Prostate gland (tissue), 2 donors: ENCODE measurements at places on chromosomes 7 and 10. TPM values are rescaled to one million over a fixed set of nuclear protein-coding genes. Genes with fewer than 3 reads are reported as not detected.

Gene PLXNA4
- 2.8 TPM for total RNA-seq

Gene FKBP9
- 115 TPM for total RNA-seq

GRCh38 chr10:4807761-4808507, 18.1 kb upstream of the AKR1E2 start:
- H3K36me3 ChIP-seq: no peaks in the 10 kb centered on the region
- H3K27ac ChIP-seq: no peak overlapping the region
- H3K4me3 ChIP-seq: no peak overlapping the region
- DNase-seq: no peak
- no peaks in the 10 kb centered on the region for H3K27me3 ChIP-seq

DNA sequence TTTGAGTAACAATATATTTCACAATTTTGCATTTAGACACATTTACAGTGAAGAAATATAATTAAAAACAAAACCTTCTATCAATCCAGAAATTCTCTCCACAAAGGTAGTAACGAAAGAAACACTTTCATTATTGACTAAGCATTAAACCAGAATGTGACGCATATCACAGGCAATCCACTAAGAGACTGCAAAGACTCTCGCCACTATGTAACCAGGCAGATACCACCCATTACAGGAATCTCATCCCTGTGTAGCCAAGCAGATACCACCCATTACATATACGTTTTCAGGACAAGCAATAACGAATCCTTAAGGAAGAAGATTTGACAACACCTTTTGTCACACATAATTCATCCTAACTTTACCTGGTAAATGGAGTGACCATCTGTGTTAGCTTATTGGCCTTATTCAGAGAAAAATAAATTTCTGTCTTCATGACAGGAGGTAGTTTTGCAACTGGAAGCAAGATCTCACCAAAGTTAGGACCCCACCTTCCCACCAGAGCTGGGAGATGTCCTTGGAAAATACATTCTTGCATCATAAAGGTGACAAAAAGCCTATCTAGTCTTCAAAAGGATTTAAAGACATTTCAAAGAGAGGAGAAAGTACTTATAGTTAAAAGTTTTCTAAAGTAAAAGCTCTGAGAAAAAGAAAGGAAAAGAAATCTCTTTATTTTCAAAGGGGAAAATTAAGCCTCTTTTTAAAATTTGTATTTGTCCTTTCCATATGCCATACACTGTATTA, 30.8 kb downstream of the LRRC17 start:
- no peaks in the 10 kb centered on the region for H3K36me3 ChIP-seq
- H3K27me3 ChIP-seq: no peaks in the 10 kb centered on the region
- no peak overlapping the region for H3K4me3 ChIP-seq
- H3K4me1 ChIP-seq: no peaks in the 10 kb centered on the region
- no peak overlapping the region for H3K27ac ChIP-seq

- no peaks in the 10 kb centered on the region for H3K27me3 ChIP-seq
- DNase-seq: no peak
- no peaks in the 10 kb centered on the region for H3K4me1 ChIP-seq
- H3K4me3 ChIP-seq: no peak overlapping the region
Measured at GRCh38 chr7:35776686-35777085, 24.2 kb upstream of the SEPTIN7 start.

DNA sequence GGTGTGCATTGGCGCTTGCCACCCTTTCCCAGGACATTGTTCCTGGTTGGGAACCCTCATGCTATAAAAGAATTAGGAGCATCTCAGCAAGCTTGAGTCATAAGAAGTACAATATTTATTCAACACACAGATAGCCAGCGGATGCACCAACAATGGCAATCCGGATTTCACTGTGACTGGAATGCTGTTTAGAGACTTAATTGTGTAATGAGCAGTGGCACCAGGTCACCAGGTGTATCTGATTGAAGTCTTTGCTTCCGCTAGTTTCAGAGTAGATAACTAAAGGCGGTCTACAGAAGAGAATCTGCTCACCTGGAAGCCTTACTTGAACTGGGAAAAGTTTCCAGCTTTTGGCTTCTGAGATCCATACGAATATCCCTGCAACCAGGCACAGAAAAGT, 772.3 kb upstream of the GHITM start:
- H3K4me1 ChIP-seq: no peaks in the 10 kb centered on the region
- no peak overlapping the region for H3K4me3 ChIP-seq
- no peak overlapping the region for H3K27ac ChIP-seq
- no peak for DNase-seq

- DNase-seq: no peak
- H3K4me1 ChIP-seq: peaks cover 25% of the 10 kb centered on the region
- H3K36me3 ChIP-seq: no peaks in the 10 kb centered on the region
- H3K27ac ChIP-seq: peak overlapping the region; percentile 98
- H3K27me3 ChIP-seq: no peaks in the 10 kb centered on the region
Measured at GRCh38 chr7:73739387-73739767, 775 bp upstream of the ABHD11 start.

DNA sequence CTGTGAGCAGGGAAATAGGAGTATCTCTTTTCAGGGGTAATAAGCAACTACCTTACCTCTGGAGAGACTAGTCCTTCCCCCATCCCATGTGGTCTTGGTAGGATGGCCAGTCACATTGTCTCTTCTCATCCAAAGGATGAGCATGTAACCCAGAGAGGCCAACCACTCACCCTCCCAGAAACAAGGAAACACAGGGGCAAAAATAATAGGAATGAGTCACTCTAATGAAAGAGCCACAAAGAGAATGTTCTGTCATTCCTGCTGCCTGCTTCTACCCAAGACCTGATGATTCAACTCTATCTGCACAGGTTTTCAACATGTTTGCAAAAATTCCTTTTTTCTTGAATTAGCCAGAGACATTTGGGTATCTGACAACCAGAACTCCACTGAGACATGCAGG, 99.3 kb upstream of the NFE2L3 start:
- DNase-seq: no peak
- no peak overlapping the region for H3K4me3 ChIP-seq
- no peaks in the 10 kb centered on the region for H3K4me1 ChIP-seq

DNA sequence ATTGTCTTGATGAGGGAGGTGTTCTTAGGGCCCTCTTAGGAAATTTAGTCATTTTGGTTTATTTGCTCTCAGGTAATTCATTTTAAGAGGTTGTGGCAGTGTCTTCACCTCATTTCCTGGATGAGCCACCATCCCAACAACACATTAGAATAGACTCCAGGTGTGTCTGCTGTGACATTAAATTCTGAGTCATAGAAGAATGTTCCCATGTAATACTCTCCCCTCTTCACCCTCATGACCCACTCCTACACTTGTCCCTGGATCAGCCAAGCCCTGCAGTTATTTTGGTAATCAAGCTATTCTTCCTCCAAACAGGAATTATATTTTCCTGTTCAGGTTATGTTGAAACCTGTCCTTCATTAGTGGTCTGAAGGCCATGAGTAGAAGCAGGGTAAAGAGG, 944.1 kb downstream of the SORCS3 start:
- no peaks in the 10 kb centered on the region for H3K36me3 ChIP-seq
- no peaks in the 10 kb centered on the region for H3K4me1 ChIP-seq
- no peak overlapping the region for H3K4me3 ChIP-seq
- no peaks in the 10 kb centered on the region for H3K27me3 ChIP-seq
- no peak for DNase-seq

DNA sequence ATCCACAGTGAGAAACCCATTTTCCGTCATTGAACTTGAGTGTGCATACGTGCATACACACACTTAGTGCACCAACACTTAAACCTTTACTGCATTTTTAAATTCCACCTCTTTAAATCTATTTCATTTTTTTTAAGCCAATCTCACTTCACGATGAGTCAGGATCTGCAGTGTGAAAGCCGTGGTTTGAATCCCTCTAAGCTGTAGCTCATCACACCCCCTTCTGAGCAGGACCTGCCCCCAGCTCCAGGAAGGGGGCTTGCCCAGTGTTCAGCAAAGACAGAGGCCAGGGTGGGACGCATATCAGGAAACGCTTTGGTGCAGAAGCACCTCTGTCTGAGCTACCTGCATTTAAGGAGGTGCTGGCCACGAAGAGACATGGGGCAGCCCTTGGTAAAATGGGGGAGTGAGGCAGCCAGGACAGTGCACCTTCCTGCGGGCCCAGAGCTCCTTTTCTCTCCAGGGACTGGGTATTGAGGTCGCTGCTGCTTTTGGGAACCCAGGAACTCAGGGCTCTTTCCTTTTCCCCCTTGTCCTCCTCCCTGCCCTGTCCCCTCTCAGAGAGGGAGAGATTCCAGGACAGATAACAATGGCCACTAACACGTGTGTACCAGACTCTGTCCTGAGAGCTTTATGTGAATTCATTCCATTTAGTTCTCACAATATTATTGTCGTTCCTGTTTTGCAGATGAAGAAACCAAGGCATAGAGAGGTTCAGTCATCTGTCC, 21.7 kb downstream of the ZNF316 start:
- no peaks in the 10 kb centered on the region for H3K27me3 ChIP-seq
- H3K27ac ChIP-seq: no peak overlapping the region
- no peak overlapping the region for H3K4me3 ChIP-seq
- DNase-seq: no peak
- no peaks in the 10 kb centered on the region for H3K4me1 ChIP-seq
